Stimulated activated CD4-positive, alpha-beta T cell treated with anti-CD3 and anti-CD28 coated beads, Interleukin-4, amount 100 ng/mL, for 24 hours (primary cell): ENCODE measurements at places on chromosomes 3 and 15.
A peak's percentile ranks its signal among the peaks of the same experiment; 100 is the strongest.

GRCh38 chr3:46008058-46008457 is 12.4 kb upstream of the FYCO1 start:
- no peak for DNase-seq

DNA sequence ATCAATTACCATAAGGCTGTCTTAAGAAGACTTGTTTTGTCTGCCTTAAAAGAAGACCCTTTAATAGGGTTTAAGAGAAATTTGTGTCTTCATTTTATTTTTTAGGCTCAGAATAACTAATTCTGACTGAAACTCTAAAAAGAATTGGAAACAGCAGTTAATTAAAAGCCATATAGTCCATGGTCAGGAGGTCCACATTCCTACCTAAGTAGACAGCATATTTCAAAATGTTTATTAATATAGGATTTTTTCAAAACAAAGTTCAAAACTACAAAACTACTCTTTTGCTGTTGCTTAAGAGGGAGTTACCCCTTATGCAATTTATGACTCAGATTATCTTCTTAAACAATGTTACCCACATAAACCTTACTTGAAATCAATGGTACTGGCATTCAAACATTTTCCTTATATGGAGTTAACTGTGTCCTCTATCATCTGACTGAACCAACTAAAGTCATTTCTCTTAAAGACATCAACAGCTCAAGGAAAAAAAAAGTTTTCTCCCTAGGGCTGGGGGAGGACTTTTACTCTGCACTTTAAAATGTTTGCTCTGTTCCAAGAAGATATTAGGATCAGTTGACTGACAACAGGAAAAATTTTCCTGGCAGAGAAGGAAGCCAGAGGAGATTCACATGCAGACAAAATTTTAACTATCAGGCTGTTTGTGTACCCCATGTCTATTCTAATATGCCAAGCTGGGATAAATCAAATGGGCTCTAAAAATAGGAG is 56.8 kb upstream of the NANOGP8 start:
- no peak for DNase-seq

DNA sequence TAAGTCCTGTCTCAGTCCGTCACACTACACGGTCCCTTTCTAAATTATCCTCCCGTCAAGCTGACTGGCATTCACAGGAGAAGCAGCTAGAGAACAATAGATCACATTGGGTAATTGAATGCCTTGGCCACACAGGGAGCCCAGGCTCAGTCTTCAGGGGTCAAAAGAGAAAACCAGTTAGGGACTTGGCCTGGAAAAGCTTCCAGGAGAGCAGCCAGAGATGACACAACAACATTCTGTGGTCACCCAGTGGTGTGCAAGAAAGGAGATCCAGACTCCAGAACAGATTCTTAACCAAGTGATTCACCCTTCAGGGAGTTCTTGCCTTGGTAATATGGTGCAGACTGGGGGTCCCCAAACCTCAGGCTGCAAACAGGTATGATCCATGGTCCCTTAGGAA is 15.9 kb downstream of the ARHGAP31 start:
- no peak for DNase-seq

GRCh38 chr3:115825046-115825445 is 201.7 kb downstream of the GAP43 start:
- no peak for DNase-seq

- no peak for DNase-seq
These were observed 74.6 kb downstream of the FAM174B start for GRCh38 chr15:92580933-92581445.

DNA sequence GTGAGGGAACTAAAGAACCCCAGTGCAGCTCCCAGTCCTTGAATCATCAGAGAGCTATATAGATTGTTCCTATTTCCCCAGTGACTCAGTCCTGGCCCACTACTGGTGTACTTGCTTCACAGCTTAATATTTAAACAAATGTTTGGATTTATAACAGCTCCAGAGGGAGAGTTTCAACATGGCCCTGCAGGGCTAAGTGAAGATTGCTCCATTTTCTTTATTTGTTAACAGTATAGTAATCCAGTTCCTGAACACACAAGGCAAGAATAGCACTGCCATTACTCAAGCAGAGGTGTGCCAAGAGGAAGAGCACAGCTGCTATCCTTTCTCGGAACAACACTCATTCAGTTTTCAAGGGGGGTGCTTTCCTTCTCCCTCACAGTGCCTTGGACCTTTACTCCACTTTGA is 6.5 kb downstream of the SQOR start:
- DNase-seq: no peak

DNA sequence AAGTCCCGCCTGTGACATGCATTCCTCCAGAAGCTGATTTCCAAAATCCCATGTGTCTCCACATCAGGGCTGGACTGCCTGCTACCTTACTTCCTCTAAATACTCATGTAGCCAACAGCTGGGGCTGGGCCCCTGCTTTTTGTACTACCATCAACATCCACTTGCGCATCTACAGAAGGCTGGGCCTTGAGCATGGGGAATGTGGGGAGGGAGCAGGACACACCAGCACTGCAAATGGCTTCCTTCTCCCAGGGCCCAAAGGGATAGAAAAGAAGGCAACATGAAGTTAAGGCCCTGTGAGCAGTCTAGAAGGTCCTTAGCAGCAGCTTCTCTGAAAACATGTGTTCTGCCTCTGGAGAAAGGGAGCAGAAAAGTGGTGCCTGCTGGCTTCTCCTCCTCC is 27.2 kb downstream of the MKRN2 start:
- DNase-seq: no peak

GRCh38 chr15:98938105-98938417 is 69.5 kb downstream of the PGPEP1L start:
- DNase-seq: no peak

GRCh38 chr3:87287011-87287410 is 10.6 kb upstream of the POU1F1 start:
- no peak for DNase-seq

DNA sequence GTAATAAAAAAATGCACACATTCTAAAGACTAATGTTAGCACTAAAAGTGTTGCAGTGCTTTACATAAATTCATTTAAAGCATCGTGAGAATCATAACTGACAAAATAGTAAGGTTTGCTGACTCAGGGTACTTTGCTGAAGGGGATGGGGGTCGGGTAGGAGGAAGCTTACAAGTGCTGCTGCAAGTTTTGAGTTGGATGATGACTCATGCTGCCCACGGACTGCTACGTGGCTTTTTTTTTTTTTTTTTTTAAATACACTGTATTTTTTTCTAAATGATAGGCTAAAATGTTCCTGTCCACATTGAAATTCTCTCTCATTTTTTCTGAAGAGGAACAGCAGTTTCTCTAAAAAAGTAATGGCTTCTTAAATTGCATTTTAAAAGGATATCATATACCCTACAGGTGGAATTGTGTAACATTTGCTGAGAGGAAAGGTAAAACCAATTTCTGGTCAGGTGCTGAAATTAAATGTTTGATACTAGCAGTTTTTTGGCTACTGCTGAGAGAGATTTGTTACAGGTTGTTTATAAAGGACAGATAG is 2.2 kb downstream of the MAPK6 start:
- peak; percentile 83 for DNase-seq

DNA sequence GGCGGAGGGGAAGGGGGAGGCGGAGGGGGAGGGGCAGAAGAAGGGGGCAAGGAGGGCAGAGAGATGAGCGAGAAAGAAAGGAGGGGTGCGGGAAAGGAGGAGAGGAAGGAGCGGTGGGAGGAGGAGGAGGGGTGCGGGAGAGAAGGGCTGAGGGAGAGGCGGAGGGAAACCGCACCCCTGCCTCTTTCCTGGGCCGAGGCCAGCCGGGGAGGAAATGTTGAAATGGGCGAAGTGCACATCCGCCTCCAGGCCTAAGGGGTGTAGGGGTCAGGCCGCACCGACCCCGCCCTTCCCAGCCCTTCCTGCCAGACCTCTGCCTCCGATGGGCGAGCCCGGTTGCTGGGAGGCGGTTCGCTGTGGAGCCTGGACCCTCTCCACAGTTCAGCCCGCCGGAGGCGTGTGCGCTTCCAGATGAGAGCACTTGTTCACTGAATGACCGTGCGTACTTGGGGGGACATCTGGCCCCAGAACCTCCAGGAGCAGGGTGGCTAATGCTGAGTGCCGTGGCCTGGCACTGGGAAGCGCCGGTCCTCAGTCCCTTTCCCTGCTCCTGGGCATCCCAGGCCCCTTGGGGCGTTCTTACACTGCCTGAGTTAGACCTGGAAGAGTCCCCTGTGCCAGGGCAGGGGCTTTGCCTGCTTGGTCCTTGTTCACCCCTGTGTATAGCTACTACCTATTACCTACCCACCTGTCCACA is 110.3 kb upstream of the KLF13 start:
- DNase-seq: peak; percentile 42

GRCh38 chr15:86571873-86572272 is 492.2 kb downstream of the AGBL1 start:
- DNase-seq: no peak

- DNase-seq: no peak
These were observed 385.4 kb upstream of the SEMA6D start for GRCh38 chr15:47331829-47332393.

DNA sequence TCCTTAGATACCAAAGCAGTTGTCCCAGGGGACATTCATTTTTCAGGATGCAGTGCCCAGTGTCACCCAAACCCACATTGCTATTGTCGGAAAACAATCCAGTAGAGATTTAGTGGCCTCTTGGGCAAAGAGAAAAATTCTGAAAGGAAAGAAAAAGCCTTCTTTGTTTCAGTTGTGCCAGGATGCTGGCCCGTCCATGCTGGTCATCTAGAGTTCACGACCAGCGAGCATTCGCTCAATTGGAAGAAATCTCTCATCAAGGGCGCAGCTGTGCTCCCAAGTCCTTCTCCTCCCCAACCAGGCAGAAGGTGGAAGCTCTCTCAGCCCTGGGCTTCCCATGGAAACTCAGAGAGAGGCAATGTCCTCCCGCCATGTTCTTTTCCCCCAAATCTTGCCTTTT is 123.7 kb downstream of the MTHFS start:
- no peak for DNase-seq

- no peak for DNase-seq
These were observed 165.0 kb downstream of the CD47 start for GRCh38 chr3:107925851-107926250.

DNA sequence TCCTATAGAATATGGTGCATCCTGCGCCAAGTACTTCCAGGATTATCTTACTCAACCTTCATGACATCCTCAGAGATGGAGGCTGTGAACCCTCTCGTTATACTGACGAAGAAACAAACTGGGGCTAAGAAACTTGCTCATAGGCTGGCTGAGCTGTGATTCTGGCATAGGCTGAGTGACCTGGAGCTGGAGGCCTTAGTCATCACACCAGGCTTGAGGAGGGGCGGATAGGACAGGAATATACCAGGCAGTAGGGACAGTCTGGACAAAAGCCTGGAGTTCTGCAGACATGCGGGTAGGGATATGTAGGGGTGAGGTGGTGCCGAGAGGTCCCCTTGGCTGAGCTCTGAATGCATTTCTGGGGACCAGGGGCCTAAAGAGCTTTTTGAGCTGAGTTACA is 18.1 kb downstream of the HEMK1 start:
- DNase-seq: no peak

DNA sequence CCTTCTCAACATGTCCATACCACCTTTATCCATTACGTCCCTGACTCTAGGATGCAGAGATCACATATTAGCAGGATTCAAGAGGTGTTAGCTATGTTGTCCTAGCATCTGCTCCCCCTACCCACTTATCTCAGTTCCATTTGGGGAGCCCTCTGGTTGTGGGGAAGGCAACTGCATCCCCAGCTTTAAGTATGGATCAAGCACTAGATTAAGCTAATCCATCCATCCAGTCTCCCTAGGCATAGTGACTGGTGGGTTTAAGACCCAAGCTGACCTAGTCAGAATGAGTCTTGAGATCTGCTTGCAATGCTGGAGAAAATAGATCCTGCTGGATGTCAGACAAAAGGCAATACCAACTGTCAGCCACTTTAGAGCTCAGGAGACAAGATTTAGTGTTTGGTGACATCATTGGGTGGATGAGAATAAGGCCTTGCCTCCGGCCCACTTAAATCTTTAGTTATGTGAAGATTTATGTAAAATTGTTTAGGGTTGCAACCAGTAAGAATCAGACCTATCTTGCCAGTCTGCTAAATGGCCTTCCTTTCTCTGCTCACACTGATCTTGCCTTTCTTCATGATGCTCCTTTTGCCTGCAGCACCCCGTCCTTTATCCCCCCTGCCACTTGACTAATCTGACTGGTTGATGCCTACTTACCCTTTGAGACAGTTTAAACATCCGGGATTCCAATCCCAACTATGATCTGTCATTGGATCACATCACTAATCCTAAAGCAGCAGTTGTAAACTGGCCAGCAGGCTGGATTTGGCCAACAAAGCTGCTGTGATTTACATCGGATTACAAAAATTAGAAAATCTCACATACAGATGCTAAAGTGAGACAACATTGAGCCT is 2.1 kb upstream of the ISY1 start:
- DNase-seq: no peak

- peak; percentile 13 for DNase-seq
These were observed 34.0 kb upstream of the CCK start for GRCh38 chr3:42300013-42300412.

- no peak for DNase-seq
These were observed 94.0 kb upstream of the SPATA12 start for GRCh38 chr3:56966509-56966908.

- DNase-seq: no peak
These were observed 26.1 kb downstream of the KCNMB2 start for GRCh38 chr3:178562143-178562946.

DNA sequence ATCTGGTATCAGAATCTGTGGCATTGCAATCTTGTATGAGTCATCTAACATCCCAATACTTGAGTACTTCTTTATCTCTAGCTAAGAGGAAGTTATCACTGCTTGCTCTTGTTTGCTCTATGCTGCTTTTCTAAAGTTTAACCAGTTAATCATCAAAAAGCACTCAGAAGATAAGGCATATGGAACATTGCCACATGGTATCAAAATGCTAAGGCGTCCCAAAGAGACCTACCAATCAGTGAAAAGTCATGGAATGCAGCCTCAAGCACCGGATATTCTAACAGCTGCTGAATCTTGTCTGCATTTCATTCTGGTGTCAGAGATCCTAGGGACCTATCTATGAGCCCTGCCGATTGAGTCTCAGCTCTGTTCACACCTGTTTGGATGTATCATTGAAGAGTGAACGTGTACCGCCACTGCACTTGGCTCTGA is 192.8 kb downstream of the ARPP21 start:
- DNase-seq: no peak

GRCh38 chr3:87949189-87949878 is 109.5 kb downstream of the CGGBP1 start:
- no peak for DNase-seq

- DNase-seq: no peak
These were observed 353.0 kb downstream of the PLOD2 start for GRCh38 chr3:145807990-145808389.

GRCh38 chr3:106428565-106428994 is 559.8 kb upstream of the CBLB start:
- DNase-seq: peak; percentile 58

DNA sequence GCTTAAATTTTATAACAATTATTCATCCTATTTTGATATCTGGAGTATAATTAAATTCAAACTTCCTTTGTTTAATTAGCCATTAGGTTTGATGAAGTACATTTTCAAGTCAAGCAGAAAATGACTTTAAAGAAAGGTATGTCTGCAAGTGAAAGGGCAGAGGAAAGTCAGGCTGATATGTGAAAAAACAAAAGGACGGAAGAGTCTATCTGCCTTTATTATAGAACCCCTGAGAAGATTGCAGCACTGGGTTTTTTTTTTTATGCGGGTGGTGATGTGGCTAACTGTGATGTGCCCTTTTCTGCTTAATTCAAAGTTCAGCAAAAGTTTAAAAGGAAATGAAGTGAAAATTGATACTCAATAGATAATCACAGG is 83.2 kb downstream of the COL8A1 start:
- no peak for DNase-seq

GRCh38 chr3:184765047-184765729 is 46.8 kb upstream of the VPS8 start:
- DNase-seq: no peak
